ENCODE measurements at places on chromosomes 2 and 18.

- no peak for DNase-seq
These were observed 380.0 kb downstream of the MEIS1 start for GRCh38 chr2:66814916-66815315.

GRCh38 chr2:188159484-188159883 lies 132.2 kb upstream of the GULP1 start:
- DNase-seq: no peak

- no peak for DNase-seq
These were observed 3.0 kb upstream of the ZNF516 start for GRCh38 chr18:76498064-76498463.

- DNase-seq: no peak
These were observed 17.3 kb upstream of the GPR55 start for GRCh38 chr2:230942371-230942770.

DNA sequence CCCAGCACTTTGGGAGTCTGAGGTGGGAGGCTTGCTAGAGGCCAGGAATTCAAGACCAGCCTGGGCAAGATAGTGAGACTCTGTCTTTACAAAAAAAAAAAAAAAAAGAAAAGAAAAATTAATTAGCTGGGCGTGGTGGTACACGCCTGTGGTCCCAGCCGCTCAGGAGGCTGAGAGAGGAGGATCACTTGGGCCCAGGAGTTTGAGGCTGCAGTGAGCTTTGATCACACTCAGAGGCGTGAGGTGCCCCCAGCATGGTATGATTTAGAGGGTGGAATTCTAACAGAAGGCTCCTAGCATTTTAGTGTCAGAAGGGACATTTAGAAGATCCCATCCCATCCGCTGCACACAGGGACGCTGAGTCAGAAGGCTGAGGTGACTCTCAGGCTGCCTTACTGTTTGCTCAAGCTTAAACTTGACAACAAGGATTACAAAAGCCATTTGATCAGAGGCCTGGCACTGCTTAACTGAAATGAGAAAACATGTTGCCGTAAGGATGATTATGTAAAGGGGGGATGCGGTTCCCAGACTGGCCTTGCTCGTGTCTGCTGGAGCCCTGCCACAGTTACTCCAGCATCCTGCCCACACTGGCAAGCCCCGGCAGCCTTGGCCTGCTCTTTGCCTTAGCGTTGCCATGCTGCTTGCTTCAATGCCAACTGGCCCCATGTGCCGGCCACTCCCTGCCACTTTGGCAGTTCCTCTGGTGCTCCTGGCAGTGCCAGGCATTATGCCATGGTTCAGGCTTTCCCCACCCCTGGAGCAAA lies 45.6 kb upstream of the SLC1A4 start:
- peak; percentile 45 for DNase-seq

Measured in GM04504 (cell line).